Upper lobe of left lung (tissue), 6 donors: ENCODE measurements at places on chromosomes 2 and 18. TPM values are rescaled to one million over a fixed set of nuclear protein-coding genes. Genes with fewer than 3 reads are reported as not detected.

Gene MSTN
- total RNA-seq: not detected

Gene C2orf80
- total RNA-seq: not detected

DNA sequence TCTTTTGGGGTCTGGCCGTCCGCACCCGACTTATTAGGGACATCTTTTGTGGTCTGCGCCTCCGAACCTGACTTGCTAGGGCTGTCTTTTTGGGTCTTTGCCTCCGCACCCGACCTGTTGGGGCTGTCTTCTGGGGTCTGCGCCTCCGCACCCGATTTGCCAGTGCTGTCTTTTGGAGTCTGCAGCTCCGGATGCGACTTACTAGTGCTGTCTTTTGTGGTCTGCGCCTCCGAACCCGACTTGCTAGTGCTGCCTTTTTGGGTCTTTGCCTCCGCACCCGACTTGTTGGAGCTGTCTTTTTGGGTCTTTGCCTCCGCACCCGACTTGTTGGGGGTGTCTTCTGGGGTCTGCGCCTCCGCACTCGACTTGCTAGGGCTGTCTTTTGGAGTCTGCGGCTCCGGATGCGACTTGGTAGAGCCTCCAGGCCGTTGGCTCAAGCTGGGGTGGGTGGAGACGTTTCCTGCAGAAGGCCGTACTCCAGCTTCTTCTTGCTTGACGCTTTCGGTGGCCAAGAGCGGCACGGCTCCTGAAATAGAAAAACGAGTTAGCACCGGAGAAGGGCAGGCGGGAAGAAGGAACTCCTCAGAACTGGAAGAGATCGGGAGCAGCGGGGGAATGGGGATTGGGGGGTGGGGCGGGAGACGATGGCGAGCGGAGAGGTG, 498 bp downstream of the TGOLN2 start:
- peak; percentile 59 for DNase-seq

DNA sequence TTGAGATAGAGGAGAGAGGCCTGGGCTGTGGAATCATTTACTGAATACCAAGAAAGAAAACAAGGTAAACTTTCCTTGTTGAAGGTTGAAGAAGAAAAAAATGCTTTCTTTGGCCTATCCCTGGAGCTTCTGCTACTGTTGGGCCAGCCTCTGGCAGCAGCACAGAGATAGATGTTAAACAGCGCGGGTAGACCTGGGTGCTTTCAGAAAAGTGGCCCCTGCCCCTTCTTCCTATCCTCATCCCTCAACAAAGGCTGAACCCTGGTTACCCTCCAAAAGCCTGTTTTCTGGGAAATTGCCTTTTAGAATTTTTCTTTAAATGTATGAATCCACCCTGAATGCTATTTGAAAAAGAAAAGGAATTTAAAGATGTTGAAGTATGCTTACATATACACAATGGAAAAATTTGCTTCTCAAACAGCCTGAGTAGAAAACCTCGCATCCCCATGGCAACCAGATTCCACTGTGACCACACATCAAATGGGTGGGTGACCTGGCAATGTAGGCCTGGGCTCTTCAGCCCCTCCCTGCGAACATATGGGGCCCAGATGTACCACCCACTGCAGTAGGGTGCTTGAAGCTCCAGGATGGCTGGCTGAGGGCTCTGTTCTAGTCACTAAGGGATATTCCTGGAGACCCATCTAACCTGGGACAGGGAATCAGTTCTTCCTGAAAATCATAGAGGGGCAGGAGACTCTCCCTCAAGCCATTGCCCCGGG, 23.4 kb upstream of the CHRNA1 start:
- DNase-seq: no peak
